ENCODE measurements at places on chromosomes 11 and 22. TPM values are rescaled to one million over a fixed set of nuclear protein-coding genes. Genes with fewer than 3 reads are reported as not detected.

DNA sequence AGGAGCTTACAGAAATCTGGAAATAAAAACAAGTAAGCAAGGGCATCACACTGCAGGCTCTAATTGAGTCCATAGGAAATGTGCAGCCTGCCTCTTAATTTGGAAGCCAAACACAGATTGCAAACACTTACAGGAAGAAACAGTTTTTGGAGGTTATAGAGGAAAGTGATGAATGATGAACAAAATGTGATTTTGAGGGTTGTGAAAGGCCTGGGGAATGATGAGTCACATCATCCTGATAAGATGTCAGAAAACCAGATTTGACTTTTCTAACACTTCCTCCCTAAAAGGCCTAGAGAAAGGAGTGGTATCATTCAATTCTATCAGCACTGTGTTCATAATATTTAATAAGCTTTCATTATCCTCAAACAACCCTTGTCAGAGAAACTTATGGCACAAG lies 96.6 kb upstream of the POU2AF2 start:
- DNase-seq = no peak

DNA sequence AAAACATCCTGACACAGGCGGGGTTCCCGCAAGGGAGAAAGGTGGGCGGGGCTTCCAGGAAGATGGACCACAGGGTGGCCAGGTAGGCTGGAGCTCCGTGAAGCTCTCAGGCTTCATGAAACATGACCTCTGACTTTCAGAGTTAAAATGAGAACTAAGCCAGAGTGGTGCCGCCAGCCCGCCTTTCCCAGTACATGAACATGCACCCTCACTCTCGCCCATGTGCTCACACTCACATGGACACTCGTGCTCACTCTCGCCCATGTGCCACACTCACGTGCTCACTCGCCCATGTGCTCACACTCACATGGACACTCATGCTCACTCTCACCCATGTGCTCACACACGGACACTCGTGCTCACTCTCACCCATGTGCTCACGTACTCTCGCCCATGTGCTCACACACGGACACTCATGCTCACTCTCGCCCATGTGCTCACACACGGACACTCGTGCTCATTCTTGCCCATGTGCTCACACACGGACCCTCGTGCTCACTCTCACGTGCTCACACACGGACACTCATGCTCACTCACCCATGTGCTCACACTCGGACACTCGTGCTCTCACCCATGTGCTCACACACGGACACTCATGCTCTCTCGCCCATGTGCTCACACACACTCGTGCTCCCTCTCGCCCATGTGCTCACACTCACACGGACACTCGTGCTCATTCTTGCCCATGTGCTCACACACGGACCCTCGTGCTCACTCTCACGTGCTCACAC lies 10.0 kb downstream of the RNH1 start:
- no peak for DNase-seq

DNA sequence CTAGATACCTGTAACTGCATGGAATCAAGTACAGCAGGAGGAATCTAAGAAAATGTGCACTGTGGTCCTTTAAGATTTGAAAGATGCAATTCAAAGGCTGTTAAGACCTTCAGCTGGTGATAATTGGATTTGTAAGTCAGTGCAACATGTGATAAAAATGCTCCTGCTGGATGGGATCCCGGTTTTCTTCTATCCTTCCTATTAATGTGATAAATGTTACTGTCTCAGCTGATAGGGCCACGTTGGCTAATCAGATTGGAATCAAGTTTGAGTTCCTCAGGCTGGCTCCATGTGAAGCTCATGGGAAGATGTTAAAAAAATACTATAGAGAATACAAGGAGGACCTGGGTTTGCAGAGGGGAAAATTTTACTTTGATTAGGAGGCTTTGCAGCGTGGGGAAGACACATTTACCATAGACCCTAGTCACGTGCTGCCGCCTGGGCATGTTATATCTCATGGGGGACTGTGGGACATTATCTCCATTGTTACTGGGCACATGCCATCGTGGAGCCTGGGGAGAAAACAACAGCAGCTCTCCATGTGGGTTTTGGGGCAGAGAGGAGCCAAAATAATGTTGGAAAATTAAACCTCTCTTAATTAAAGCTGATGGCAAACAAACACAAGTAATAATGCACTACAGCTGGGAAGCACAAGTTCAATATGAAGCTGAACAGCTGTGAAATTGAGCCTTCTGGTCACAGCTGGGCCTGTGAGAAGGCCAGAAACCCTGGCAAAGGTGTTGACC lies 652.5 kb downstream of the NTM start:
- no peak for DNase-seq

DNA sequence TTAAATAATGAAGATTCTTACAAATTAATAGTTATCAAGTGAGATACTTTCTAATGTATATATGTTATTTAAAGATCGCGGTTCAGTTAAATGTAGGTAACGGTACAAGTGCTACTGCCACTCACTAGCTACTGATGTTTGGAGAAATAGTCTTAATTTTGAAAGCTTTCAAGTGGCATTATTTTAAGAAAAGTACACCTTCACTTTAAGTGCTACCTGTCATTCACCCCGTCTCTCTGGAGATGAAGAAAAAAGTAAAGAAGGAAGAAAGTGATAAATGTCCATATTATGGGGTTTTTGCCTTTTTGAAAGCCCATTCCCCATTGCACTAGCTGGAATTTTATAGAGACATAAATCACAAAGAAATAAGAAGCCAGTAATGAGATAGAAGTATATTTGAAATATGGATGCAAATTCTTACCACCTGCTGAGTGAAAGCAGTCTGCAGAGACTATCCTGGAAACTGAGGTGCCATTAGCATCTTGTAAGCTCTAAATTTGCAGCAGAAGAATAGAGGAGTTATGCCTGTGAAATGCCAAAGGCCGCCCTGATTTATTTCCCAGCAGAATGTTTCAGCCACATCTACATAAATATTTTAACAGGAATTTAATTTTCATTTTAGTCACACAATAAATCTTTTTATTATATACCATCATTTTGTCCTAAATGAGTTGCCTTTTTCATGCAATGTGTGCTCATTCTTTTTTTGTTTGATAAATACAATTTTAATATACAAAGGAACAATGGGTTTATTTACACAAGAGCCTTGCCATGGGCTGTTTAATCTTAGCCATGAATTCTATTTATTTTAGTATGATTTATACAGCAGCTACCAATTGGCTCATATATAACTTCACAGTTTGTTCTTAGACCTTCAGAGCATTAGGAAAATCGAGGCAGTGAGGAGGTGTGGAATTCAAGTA lies 489.9 kb upstream of the RAG2 start:
- no peak for DNase-seq

DNA sequence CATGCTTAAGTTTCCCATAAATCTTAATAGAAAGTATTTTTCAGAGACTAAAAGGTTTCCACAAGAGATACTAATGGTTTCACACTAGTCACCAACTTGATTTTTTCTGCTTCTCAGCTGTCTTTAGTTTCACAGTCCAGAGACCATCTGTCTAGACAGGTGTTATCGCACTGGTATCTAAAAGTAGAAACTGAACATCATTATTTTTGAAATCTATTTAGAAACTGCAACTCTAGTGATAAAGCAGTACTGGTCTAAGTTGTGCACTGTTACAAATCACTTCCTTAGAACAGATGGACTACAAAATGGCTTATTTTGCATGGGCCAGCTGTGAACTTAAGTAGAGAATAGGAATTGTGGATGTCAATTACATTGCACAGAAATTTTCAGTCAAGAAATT lies 78.0 kb downstream of the CNTN5 start:
- DNase-seq = no peak

- no peak for DNase-seq
These were observed 218.5 kb downstream of the DYNC2H1 start for GRCh38 chr11:103327721-103328120.

DNA sequence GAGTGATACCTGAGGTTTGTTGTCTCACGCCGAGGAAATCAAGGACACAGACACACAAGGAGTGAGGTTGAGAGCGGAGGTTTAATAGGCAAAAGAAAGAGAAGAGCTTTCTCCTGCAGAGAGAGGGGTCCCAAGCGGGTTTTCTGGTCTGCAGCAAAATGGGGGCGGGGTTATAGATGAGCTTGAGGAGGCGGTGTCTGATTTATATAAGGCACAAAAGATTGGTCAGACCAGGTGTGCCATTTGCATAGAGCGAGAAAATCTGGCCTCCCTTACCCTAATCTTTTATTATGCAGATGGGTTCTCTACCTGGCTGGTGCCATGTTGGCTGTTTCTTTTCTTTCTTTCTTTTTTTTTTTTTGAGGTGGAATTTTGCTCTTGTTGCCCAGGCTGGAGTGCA lies 11.8 kb downstream of the C11orf96 start:
- DNase-seq = no peak

DNA sequence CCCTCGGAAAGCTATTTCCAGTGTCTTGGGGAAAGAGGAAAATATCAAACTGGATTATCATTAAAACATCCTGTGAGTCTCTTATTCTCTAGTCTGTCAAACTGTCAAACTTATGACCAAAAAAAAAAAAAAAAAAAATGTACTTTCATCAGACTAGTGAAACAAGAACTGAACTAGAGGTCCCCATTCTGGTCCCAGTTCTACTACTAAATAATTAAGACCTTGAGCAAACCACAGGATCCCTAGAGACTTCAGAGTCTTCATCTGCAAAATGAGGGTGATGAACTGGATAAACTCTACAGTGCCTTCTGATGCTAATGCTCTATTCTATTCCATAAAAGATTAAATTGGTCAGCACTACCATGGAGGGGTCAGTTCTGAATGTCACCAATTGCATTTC lies 105.8 kb downstream of the SERGEF start:
- DNase-seq = no peak

HBB gene
- 341 TPM for total RNA-seq

RASGRP2 gene
- total RNA-seq = 38.1 TPM

MAP6 gene
- total RNA-seq = 1.3 TPM

Measured in thymus (tissue), 14 donors.